ENCODE measurements at places on chromosomes 2 and 18.

DNA sequence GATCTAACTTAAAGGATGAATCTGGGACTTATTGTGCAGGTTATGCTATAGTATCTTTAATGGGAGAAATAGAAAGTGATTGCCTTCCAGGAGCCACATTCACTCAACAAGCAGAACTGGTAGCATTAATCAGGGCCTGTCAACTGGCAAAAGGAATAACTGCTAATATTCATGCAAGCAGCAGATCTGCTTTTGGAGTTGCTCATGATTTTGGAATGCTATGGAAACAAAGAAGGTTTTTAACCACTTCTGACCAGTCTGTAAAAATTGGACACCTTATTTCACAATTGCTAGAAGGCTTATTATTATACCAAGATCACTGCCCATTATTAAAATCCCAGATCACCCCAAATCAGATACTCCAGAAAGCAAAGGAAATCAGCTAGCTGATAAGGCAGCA lies 200.4 kb downstream of the MREG start:
- no peak for DNase-seq

DNA sequence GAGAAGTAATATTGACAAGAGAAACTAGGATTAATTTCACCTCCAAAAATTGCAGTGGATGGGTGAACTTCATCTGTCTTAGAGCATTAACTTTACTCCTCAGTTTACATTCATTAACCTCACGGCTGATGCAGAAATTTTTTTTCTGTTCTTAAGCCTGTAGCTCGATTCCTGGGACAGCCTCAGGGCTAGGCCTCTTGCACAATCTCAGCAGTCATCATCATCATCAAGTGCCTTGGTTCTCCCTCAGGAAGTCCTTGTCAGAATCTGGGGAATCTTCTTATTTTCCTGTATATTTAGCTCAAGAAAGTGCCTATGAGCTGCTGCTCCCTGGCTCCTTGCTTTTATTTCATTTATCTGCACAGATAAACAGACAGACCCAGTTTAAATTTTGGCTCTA lies 1272.2 kb upstream of the LRRTM1 start:
- DNase-seq = no peak

DNA sequence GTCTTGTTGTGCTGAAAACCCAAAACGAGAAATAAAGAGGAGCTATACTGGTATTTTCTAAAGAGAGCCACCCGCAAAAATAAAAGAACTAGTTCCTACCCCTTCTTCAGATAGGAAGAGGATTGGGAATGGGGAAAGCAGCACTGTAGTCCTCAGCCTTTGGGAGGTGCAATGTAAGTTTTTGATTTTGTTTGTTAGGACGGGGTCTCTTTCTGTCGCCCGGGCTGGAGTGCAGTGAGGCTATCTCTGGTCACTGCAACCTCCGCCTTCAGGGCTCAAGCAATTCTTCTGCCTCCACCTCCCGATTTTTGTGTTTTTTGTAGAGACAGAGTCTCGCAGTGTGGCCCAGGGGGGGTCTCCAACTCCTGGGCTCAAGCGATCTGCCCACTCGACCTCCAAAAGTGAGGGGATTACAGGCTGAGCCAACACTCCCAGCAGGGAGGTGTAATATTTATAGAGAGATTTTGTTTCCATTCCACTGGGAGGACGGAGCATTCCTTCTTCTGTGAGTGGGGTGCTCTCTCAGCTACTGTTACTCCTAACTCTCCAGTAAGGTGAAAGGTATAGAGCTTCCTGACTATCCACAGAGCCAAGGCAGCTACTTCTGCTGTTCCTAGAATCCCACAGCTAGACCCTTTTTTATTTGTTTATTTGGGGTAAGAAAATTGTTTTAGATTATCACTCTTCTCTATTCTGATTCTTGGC lies 13.1 kb upstream of the GULP1 start:
- no peak for DNase-seq

DNA sequence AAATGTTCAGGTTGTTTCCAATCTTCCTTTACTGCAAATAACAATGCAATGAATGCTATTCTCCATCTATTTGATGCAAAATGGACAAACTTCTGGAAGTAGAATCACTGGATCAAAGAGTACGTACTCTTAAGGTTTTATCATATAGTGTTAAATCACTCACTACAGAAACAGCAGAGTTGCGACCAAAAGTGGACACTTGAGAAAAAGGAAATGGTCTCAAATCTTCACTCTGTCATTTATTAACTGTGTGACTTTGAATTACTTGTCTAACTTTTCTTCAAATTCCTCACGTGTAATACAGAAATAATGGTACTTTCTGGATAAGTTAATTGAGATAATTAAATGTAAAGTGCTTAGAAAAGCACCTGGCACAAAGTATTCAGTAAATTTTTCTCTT lies 78.1 kb downstream of the CERKL start:
- DNase-seq = no peak

GRCh38 chr2:225025917-225026571 lies 16.2 kb downstream of the DOCK10 start:
- no peak for DNase-seq

- DNase-seq = no peak
Measured at GRCh38 chr2:219072741-219073250, 12.1 kb upstream of the IHH start.

DNA sequence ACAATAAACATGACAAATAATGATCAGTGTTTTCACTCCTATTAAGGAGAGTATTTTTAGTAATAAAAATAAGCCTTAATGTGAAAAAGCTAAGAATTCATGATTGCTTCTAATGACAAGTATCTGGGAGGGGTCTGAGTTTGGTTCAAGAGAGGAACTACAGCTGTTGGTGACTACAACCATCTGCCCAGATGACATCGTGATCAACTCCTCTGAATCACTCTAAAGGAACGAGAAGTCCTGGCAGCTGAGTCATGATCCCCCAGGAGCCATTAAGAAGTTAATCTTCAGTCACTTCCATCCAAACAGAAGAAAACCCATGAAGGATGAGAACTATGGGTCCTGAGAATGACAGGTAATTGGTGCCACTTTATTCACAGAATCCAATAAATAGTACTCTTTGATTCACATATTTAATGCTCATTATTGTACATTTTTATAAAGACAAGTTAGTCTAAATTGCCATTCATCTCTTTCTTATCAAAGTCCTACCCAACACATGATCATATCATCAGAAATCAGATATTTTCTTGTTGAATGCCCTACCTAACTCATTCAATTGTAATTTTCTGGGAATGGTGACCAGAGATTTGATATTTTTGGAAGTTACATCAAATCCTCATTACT lies 6.8 kb downstream of the TFPI start:
- peak; percentile 71 for DNase-seq

DNA sequence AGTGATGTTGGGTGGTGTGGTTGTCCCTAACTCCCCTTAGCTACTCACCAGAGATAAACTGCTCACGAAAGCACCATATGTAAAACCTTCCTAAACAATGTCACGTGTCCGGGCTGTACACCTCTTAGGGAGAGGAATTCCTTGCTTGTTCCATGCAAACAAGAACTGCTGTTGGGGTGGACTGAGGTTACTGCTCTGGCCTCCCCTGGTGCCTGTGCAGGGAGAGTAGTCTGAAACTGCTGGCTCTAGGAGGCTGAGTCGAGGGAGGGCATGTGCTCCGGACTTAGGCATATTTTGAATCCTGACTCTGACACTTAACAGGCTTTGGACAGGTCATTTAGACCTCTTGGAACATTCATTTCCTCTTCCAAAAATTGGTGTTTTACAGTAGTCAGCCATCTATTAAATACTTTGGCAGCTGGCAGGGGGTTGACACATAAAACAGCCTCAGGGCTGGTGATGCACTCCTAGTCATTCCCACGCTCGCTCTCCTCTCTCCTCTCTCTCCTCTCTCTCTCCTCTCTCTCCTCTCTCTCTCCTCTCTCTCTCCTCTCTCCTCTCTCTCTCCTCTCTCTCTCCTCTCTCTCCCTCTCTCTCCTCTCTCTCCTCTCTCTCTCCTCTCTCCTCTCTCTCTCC lies 10.6 kb downstream of the THNSL2 start:
- no peak for DNase-seq

DNA sequence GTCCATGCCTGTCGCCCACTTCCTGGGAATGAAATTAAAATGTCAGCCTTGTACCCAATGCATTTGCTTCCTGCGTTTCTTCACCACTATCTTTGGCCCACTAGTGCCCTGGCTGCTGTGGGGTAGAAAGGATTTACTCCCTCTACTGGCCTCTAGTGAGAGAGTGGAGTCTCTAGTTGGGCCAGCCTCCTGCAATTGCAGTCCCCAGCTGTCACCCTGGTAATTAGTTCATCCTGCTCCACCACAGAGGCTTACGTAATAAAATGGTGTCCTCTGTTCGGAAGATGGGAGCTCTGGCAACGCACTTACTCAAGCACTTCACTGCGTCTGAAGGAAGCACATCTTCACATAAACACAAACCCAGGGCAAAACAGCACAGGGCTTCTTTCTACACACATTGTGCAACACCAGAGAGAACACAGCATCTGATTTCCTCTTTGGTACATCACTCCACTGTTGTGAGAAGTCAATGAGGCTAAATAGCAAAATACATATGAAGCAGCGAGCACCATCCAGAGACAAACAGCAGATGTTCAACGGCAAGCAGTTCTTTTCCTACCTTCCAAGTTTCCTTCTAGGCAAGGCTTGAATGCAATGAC lies 274.6 kb downstream of the LRATD1 start:
- DNase-seq = no peak

DNA sequence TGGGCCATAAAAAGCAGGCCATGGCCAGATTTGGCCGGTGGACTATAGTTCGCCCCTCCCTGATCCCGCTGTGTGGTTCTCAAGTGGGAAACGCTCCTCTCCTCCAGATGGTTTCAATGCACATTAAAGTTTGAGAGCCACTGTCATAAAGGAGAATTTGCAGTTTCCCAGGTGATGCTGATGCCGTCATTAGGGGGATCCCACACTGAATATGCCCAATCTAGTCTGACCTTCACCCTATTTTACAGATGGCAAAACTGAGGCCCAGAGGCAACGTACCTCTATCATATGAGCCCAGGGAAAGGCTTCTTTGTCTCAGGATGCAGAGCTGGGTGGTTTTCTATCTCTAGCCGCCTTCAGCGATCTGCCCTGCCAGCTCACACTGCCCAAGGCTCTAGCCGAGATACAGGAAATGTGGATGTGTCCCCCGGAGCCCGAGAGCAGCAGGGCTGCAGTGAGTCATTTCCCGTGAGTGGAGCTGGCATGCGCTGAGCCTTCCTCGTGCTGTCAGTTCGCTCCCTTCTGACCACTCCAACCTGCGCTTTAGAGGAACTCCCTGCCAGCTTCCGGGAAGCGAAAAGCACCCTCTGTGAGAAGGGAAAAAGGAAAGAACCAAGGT lies 116.2 kb downstream of the SMAD7 start:
- no peak for DNase-seq

DNA sequence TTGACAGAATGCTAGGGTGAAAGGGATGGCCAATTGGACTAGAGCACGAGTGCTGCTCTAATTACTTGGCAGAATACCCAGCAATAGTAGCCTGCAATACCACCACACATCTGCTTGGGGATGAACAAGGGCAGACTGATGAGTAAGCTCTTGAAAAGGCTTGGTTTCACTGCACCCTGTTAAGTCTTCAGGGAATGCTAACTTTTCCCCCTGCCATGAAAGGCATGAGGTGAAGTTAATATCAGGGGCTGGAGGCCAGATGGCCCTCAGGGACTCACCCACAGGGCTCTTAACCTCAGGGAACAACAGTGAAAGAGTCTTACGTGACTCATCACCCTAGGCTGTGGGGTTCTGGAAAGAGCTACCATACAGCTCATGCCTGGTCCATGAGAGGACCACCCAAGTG lies 51.7 kb upstream of the MYL1 start:
- no peak for DNase-seq

GRCh38 chr2:177254433-177255226 lies 9.9 kb downstream of the NFE2L2 start:
- DNase-seq = no peak

DNA sequence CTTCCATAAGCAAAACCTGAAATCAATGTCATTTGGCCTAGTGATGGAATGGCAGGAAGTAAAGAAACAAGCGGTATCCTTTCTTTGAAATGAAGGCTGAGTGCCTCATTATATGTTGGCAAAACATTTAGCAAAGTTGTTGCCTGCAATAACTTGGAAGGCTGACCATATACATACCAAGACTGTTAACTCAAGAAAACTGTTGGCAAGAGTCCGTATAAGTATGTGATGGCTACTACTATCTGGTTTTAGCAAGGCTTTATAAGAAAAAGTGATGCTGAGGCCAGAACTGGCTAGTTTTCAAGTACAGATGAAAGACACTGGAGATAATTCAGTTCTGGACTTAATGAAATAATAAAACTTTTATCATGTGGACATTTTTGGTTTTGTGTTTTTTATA lies 356.2 kb downstream of the ZNF521 start:
- DNase-seq = peak; percentile 78

DNA sequence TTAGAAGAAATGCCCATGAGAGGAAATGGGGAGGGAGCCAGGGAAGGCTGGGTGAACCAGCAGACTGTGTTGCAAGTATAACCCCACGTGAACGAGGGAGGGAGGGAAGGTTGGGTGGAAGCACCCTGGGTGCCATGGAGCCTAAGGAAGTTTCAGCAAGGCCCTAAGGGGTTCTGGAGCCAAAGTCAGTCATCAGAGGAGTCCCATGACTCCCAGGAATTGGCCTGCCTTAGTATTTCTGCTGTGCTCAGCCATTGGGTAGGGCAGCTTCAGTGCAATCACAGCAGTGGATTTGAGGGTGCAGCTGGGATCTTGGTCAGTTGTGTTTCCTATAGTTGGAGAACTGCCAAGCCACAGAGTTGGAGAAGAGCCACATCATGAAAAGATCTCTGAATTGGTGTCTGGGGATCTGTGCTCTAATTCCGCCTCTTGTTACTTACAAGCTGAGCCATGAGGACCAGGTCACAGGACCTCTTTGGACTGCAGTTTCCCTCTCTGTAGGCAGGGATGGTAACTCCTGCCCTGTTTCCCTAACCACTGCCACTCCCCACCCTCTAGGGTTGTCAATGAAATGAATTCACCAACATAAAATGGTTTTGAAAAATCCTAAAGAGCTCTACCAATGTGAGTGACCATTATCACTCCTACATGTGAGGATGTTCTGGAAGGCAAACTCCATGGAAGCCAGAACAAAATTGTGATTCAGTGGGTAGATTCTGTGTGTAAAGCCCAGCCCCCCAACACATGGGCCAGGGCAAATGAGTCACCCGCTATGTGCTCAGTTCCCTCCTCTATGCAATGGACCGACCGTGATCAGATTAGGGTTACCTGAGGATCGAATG lies 108.9 kb downstream of the CLIP4 start:
- no peak for DNase-seq

GRCh38 chr2:24981411-24982136 lies 9.8 kb upstream of the DNAJC27 start:
- no peak for DNase-seq

- DNase-seq = no peak
Measured at GRCh38 chr2:208359632-208359986, 47.0 kb upstream of the PTH2R start.

- no peak for DNase-seq
Measured at GRCh38 chr2:108944601-108945331, 44.3 kb downstream of the EDAR start.

DNA sequence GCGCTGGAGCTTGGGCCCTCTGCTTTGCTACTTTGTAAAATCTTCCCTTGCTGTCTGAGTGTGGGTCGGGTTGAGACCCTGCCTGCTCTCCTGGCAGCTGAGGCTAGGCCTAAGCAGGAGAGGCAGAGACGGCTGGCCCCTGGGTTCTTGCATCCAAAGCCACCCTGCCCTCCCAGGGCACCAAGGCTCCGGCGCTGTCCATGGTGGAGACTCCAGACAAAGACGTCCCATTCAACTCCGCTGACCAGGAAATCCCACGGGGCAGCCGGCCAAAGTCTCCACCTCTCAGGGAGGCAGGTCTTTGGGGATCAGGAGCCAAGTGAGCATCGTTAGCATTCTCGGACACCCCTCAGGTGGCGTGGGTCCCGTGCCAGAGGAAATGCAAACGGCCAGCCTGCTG lies 2.6 kb upstream of the PRLH start:
- no peak for DNase-seq

All from right lung (tissue), 10 donors.